ENCODE measurements at places on chromosomes 1 and 21. TPM values are rescaled to one million over a fixed set of nuclear protein-coding genes. Genes with fewer than 3 reads are reported as not detected.

DNA sequence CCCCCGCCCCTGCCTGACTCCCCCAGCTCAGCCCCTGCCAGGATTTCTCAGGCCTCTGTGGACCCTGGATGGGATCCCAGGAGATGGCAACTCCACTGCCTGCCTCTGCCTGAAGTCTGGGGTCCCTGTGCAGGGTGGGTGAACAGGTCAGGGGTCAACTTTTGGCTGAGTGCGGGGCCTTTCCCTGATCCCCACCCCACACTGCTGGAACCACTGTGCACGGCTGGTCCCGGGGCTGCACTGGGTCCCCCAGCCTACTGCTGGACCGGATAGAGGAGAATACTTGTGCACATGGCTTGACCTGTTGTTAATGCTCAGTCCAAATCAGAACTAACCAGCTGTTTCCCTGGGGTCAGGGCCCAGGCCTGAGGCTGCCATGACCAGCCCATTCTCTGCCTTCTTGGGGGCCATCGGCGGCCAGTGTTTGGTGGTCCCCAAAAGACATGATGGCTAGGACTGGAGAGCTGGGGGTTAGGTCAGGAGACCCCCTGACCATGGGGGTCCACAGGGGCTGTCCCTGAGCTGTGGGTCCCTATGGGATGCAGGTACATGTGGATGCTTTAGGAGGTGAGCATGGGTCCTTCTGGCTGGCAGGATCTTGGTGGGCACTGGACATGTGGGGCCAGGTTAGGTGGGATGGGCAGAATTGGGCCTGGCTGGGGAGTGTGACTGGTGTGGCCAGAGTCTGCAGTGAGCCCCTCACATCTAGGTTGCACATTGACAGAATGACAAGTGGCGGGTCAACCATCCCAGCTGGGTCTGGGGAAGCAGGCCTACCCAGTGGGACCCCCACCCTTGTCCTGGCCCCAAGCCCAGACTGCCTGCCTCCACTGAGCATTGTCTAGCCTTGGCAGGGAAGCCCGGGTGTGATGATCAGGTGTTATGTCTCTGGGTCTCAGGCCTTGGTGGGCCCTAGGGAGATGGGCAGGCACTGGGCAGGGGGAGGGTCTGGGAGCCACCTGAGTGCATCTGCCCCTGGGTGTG is 19.0 kb upstream of the ZNF678 start:
- H3K27ac ChIP-seq: no peak overlapping the region
- no peak overlapping the region for H3K4me3 ChIP-seq

GRCh38 chr1:240031414-240031813 is 60.3 kb upstream of the FMN2 start:
- H3K4me1 ChIP-seq: no peaks in the 10 kb centered on the region
- DNase-seq: no peak
- no peaks in the 10 kb centered on the region for H3K27me3 ChIP-seq
- H3K4me3 ChIP-seq: no peak overlapping the region
- H3K36me3 ChIP-seq: no peaks in the 10 kb centered on the region

DNA sequence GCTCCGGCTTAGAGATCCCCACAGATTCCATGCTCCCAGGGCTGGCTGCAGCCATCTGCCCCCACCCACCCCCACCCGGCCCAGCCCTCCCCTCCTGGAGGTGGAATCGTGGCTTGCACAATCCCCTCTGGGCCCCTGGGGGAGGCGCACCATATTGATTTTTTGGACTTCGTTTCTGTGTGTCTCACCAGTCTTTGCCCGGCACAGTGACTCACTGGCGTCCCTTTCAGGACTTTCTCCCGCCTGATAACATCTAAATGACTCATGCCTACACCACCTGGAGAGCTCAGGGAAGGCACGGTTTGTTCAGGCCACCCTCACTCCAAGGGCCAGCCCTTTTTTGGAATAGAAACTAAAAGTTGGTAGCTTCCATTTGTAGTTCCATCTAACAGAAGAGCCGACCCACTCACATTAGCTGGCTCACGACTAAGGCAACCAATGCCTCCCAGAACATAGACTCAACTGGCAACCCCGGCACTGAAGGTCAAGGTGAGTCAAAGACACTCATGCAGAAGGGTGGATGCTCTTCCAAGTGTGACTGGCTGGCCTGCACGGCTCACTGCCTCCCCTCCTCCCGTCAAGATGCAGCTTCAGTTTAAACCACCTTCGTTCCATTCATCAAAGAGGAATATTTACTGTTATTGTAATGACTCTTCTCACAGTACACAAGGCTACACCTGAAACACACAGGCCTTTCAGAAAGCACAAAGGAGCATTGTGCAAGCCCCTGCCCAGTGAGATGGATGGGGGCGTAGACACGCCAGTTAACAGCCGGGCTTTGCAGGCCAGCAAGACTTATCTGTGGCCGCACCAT is 18.1 kb upstream of the ETS2 start:
- no peaks in the 10 kb centered on the region for H3K36me3 ChIP-seq
- no peak overlapping the region for H3K27ac ChIP-seq
- H3K4me3 ChIP-seq: no peak overlapping the region
- no peak for DNase-seq
- H3K4me1 ChIP-seq: peaks cover 14% of the 10 kb centered on the region
- no peaks in the 10 kb centered on the region for H3K27me3 ChIP-seq

- no peaks in the 10 kb centered on the region for H3K27me3 ChIP-seq
- H3K4me3 ChIP-seq: no peak overlapping the region
- no peaks in the 10 kb centered on the region for H3K36me3 ChIP-seq
- H3K4me1 ChIP-seq: no peaks in the 10 kb centered on the region
- no peak overlapping the region for H3K27ac ChIP-seq
- no peak for DNase-seq
These were observed 51.4 kb downstream of the ADCY10 start for GRCh38 chr1:167862432-167863076.

DNA sequence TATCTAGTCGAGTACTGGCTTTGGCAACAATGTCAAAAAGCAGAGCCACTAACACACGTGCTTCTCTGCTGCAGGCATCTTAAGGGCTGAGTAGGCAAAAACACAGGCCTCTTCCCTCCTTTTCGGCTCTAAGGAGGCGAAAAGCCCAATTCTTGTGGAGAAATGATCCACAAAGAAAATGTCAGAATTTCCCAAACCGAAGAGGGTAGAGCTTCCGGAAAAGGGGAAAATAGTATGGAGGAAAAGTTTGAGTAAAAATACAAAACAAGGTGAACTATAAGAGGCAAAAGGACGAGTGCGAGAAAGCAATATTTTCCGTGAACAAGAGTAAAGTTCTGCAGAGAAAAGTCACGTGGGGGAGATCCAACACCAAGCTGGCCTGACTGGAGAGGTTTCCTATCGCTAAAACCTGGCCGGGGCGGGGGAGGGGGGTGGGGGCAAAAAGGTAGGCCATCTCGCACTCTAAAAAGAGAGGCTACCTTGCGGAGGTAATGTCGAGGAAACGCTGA is 551 bp downstream of the ZRANB2 start:
- peaks cover 27% of the 10 kb centered on the region for H3K36me3 ChIP-seq
- H3K4me3 ChIP-seq: peak overlapping the region; percentile 97
- no peaks in the 10 kb centered on the region for H3K27me3 ChIP-seq
- peak overlapping the region; percentile 82 for H3K27ac ChIP-seq
- no peak for DNase-seq

DNA sequence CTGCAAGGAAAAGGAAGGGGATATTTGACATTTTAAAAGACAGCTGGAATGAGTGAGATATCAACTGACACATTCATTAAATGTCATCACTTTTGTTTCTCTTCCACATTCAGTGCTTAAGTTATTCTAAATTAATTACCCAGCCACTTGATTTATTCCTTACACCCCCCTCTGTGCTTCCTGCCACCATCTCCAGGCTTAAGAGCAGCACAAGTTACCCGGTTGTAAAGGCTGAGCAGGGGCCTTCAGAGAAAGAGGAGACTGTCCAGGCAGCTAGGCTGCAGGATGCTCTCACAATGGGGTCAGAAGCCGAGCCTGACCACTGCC is 71.4 kb downstream of the SYT6 start:
- no peak overlapping the region for H3K27ac ChIP-seq
- H3K4me1 ChIP-seq: peaks cover 12% of the 10 kb centered on the region
- DNase-seq: no peak
- no peaks in the 10 kb centered on the region for H3K27me3 ChIP-seq
- no peak overlapping the region for H3K4me3 ChIP-seq

- no peaks in the 10 kb centered on the region for H3K27me3 ChIP-seq
- no peak for DNase-seq
- no peaks in the 10 kb centered on the region for H3K36me3 ChIP-seq
- peaks cover 33% of the 10 kb centered on the region for H3K4me1 ChIP-seq
These were observed 1.2 kb upstream of the C1orf54 start for GRCh38 chr1:150271291-150271959.

- H3K4me1 ChIP-seq: peaks cover 14% of the 10 kb centered on the region
- H3K27ac ChIP-seq: no peak overlapping the region
- H3K36me3 ChIP-seq: no peaks in the 10 kb centered on the region
- DNase-seq: no peak
- no peaks in the 10 kb centered on the region for H3K27me3 ChIP-seq
These were observed 50.9 kb downstream of the MEGF6 start for GRCh38 chr1:3560251-3560871.

- H3K27me3 ChIP-seq: no peaks in the 10 kb centered on the region
- DNase-seq: no peak
- peaks cover 18% of the 10 kb centered on the region for H3K36me3 ChIP-seq
- no peak overlapping the region for H3K27ac ChIP-seq
- H3K4me1 ChIP-seq: peaks cover 11% of the 10 kb centered on the region
These were observed 24.7 kb downstream of the STX6 start for GRCh38 chr1:180997843-180998504.

GRCh38 chr21:38930853-38931252 is 125.1 kb downstream of the ETS2 start:
- no peak for DNase-seq
- H3K4me1 ChIP-seq: peaks cover 25% of the 10 kb centered on the region
- H3K27ac ChIP-seq: peak overlapping the region; percentile 66
- H3K27me3 ChIP-seq: no peaks in the 10 kb centered on the region
- no peaks in the 10 kb centered on the region for H3K36me3 ChIP-seq
- no peak overlapping the region for H3K4me3 ChIP-seq

GRCh38 chr1:193111641-193112090 is 6.5 kb upstream of the GLRX2 start:
- no peak overlapping the region for H3K4me3 ChIP-seq
- no peaks in the 10 kb centered on the region for H3K36me3 ChIP-seq
- no peak for DNase-seq
- H3K27ac ChIP-seq: peak overlapping the region; percentile 13
- H3K4me1 ChIP-seq: no peaks in the 10 kb centered on the region

DNA sequence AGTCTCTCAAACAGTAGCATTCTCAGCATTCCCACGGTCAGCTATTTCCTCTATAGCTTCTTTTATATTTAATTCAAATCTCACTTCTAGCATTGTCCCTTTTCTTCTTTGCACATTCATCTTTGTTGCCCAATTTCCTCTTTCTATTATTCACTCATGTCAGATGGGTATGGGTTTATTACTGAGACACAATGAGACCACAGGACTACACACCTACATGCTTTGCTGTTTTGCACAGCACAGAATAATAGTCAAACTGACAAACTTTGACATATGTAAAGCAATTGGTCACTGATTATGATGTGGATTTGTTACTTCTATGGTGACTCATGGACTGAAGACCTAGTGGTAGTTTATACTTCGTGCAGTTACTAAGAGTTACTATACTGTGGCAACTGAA is 5.8 kb upstream of the CD1C start:
- H3K4me3 ChIP-seq: no peak overlapping the region
- no peaks in the 10 kb centered on the region for H3K4me1 ChIP-seq
- no peaks in the 10 kb centered on the region for H3K27me3 ChIP-seq

- no peak overlapping the region for H3K4me3 ChIP-seq
- no peaks in the 10 kb centered on the region for H3K36me3 ChIP-seq
- DNase-seq: no peak
- H3K27me3 ChIP-seq: no peaks in the 10 kb centered on the region
These were observed 95.9 kb downstream of the RASAL2 start for GRCh38 chr1:178189814-178190213.

DNA sequence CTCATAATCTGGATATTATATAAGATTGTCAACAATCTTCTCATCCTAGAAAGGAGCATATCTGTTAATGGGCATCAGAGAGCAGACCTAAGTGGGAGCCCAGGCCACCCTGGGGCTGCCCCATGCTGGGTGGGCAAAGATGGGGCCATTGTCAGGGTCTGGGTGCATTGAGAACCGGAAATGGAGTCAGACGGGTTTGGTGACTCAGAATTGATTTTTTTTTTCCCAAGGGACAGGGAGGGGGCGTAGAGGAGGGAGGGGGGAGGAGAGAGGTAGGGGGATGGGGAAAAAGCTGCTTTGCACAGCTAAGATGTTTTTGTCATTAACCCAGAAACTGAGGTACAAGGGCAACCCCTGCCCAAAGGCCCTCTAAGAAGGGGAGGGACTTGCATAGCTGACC is 1.3 kb downstream of the ATXN7L2 start:
- no peaks in the 10 kb centered on the region for H3K36me3 ChIP-seq
- DNase-seq: no peak
- H3K27me3 ChIP-seq: no peaks in the 10 kb centered on the region
- H3K4me3 ChIP-seq: peak overlapping the region; percentile 72

DNA sequence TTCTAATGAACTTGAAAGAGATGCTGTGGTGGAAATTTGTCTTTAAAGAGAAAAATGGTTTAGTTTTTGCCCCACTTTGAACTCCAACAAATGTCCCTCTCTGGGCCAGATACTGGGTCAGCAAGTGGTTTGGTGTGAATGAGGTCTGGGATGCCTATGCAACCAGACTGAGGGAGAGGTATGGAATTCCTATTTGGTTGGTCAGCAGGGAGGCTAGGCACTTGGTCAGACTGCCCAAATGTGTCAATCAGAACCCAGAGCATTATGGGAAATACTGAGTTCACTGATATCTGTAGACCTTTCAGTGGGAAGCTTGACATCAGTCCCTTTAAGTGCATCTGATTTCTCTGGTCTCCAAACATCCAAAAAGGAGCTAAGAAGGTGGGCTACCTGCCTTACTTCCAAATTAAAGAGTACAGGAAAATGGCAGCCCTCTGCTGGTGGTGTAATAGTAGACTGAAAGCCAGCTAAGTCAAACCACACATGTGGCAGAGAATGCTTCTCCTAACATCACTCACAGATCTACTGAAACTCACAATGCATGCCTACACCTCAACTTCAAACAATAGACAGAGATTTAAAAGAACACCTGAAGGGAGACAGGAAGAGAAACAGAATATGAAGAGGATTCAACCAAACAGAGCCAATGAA is 510.1 kb downstream of the PLA2G4A start:
- no peaks in the 10 kb centered on the region for H3K27me3 ChIP-seq
- H3K27ac ChIP-seq: no peak overlapping the region
- no peak overlapping the region for H3K4me3 ChIP-seq

- H3K27me3 ChIP-seq: no peaks in the 10 kb centered on the region
- H3K27ac ChIP-seq: peak overlapping the region; percentile 83
- H3K36me3 ChIP-seq: no peaks in the 10 kb centered on the region
- no peak for DNase-seq
- H3K4me3 ChIP-seq: peak overlapping the region; percentile 76
- peaks cover 16% of the 10 kb centered on the region for H3K4me1 ChIP-seq
These were observed 10.0 kb upstream of the ARHGAP29 start for GRCh38 chr1:94247138-94248094.

GRCh38 chr1:216390956-216391355 is 32.3 kb downstream of the USH2A start:
- H3K27me3 ChIP-seq: no peaks in the 10 kb centered on the region
- H3K36me3 ChIP-seq: no peaks in the 10 kb centered on the region
- no peaks in the 10 kb centered on the region for H3K4me1 ChIP-seq
- DNase-seq: no peak

The SLAMF8 gene
- total RNA-seq: 1.5 TPM

The S1PR1 gene
- total RNA-seq: 58.4 TPM

The DYRK3 gene
- 5.9 TPM for total RNA-seq

The KRTAP10-10 gene
- total RNA-seq: not detected

The LAMC2 gene
- total RNA-seq: 13.3 TPM

The ITGB2 gene
- total RNA-seq: 35.1 TPM

Data from vagina (tissue), 2 donors.